ENCODE measurements at places on chromosomes 2 and 18. TPM values are rescaled to one million over a fixed set of nuclear protein-coding genes. Genes with fewer than 3 reads are reported as not detected.

Gene LPIN2
- 40.1 TPM for total RNA-seq

Gene NRBP1
- total RNA-seq = 56.5 TPM

Gene HAAO
- 1.5 TPM for total RNA-seq

Gene WDFY1
- 33.7 TPM for total RNA-seq

Gene ACMSD
- not detected for total RNA-seq

Gene TOGARAM2
- under 0.01 TPM for total RNA-seq

Gene CDKL4
- total RNA-seq = 5.7 TPM

All from temporal lobe (tissue), 4 donors.